ENCODE measurements at places on chromosomes 1 and 21.

- no peak for DNase-seq
These were observed 81.2 kb upstream of the EFHD2 start for GRCh38 chr1:15328351-15329103.

- DNase-seq, result no peak
These were observed 362.0 kb downstream of the ADGRL2 start for GRCh38 chr1:82162486-82163420.

DNA sequence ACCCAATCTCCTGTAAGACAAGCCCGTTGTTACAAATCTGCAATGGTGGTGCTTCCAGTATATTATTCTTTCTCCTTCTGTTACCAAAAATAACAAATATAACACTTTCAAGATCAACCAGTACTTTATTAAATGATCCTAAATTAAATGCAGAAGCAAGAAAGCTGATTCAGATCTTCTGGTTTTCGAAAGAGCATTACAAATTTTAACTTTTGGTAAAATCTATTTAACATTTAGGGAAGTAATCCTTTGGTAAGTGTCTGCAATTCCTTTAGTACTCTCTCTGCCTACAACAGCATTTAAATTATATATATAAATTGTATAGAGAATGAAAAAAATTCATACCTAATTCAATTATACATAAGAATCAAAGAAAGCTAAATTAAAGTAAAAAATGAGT is 198.6 kb upstream of the HMCN1 start:
- no peak for DNase-seq

GRCh38 chr1:79422726-79423125 is 416.2 kb upstream of the ADGRL4 start:
- no peak for DNase-seq

- no peak for DNase-seq
These were observed 105.2 kb downstream of the SUSD4 start for GRCh38 chr1:223258751-223259198.

- DNase-seq, result no peak
These were observed 15.8 kb upstream of the RIPPLY3 start for GRCh38 chr21:36990508-36991205.

Data from right renal cortex interstitium (tissue), 3 donors.